ENCODE measurements at places on chromosomes 6 and 20. TPM values are rescaled to one million over a fixed set of nuclear protein-coding genes. Genes with fewer than 3 reads are reported as not detected.

Gene PPIL6
- 0.35 TPM for total RNA-seq

Gene MYLK2
- not detected for total RNA-seq

Gene CCDC170
- total RNA-seq, result not detected

Gene POPDC3
- not detected for total RNA-seq

Gene KIAA0408
- total RNA-seq, result 6.4 TPM

Gene C20orf96
- 2.8 TPM for total RNA-seq

Gene PAK5
- total RNA-seq, result not detected

DNA sequence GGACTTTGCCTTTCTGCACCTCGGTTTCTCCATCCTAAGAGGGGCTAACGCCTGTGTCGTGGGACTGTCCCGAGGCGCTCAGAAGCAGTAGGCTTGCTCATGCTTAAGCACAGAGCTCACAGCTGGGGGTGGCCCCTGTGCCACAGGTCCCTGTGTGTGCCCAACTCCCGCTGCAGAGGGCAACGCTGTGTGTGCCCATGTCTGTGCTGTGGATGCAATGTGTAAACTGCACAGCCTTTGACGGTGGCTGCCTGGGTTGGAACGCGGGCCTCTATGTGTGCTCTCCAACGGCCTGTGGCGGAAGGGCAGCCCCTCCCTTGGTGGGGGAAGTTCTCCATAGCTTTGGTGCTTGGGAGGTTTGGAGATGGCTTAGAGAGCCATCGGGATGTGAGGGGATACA lies 10.7 kb upstream of the GATA5 start:
- H3K4me3 ChIP-seq, result no peak overlapping the region
- no peak for DNase-seq
- H3K27me3 ChIP-seq, result peaks cover 93% of the 10 kb centered on the region
- H3K27ac ChIP-seq, result no peak overlapping the region
- H3K36me3 ChIP-seq, result no peaks in the 10 kb centered on the region

DNA sequence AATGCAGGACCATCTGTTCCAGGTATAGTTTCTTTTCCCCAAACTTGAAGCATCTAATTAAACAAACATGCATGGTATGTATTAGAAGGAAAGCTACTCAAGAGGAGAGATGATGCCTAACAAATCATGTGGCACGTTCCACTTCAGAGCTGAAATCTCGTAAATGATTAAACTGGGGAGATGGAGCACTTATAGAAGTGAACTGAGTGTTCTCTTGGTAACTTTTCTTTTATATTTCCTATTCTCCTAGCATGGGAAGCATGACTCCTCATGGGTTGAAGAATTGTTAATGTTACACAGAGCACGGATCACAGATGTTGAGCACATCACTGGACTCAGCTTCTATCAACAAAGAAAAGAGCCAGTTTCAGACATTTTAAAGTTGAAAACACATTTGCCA lies 61.1 kb downstream of the CCN2 start:
- no peaks in the 10 kb centered on the region for H3K4me1 ChIP-seq
- H3K4me3 ChIP-seq, result no peak overlapping the region
- H3K27ac ChIP-seq, result no peak overlapping the region
- H3K36me3 ChIP-seq, result no peaks in the 10 kb centered on the region
- H3K27me3 ChIP-seq, result peaks cover 3% of the 10 kb centered on the region

- no peak for DNase-seq
- peaks cover 5% of the 10 kb centered on the region for H3K27me3 ChIP-seq
- no peaks in the 10 kb centered on the region for H3K4me1 ChIP-seq
- no peak overlapping the region for H3K4me3 ChIP-seq
- no peak overlapping the region for H3K27ac ChIP-seq
- H3K36me3 ChIP-seq, result no peaks in the 10 kb centered on the region
Observed at GRCh38 chr20:48102931-48103660, 317.8 kb upstream of the SULF2 start.

- H3K27me3 ChIP-seq, result peaks cover 3% of the 10 kb centered on the region
- H3K27ac ChIP-seq, result no peak overlapping the region
- no peak for DNase-seq
Observed at GRCh38 chr6:90290811-90291420, 5.7 kb downstream of the BACH2 start.

GRCh38 chr6:422433-423054 lies 31.0 kb downstream of the IRF4 start:
- H3K4me1 ChIP-seq, result peaks cover 7% of the 10 kb centered on the region
- no peaks in the 10 kb centered on the region for H3K36me3 ChIP-seq
- DNase-seq, result no peak
- peaks cover 5% of the 10 kb centered on the region for H3K27me3 ChIP-seq

DNA sequence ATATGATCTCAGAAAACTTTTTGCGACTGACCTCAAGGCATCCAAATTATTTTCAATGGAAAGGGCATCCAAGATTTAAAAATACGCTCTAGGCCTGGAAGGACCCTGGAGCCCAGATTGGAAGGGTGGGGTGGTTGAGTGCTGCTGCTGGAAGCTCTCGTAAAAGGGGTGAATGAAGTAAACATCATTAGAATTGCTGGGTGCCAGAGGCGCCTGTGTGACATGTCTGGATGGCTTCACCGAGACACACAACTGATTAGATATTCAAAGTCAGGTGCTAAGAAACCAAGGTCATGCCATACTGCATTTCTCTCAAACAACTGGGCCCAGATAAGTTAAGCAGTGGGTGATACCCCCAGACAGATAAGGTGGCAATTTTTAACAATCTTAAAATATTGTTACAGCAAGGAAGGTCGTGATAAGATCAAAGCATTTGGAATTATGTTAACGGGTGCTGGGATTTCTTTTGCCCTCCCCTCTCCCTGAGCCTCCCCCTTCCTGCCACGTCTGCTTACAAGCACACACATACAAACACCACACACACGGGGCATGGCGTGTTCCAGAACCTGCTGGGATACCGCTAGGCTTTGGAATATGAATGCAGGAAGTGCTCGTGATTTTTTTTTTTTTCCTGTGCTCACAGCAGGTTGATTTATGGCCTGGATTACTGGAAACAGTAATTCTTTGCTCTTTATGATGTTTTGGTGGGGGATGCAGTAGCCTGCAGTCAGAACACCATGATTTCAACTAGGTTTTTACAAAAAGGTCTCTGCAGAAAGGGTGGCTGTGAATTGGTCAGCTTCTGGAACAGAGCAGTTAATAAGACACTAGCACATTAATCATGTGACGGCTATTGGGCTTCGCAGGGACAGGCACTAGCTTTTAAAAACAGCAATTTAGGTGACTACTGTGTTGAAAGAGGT lies 551.2 kb downstream of the QKI start:
- no peaks in the 10 kb centered on the region for H3K36me3 ChIP-seq
- H3K4me1 ChIP-seq, result no peaks in the 10 kb centered on the region
- H3K27ac ChIP-seq, result no peak overlapping the region
- H3K4me3 ChIP-seq, result no peak overlapping the region

GRCh38 chr20:46416421-46416820 lies 10.0 kb upstream of the ELMO2 start:
- H3K4me3 ChIP-seq, result no peak overlapping the region
- DNase-seq, result no peak
- H3K27ac ChIP-seq, result no peak overlapping the region
- no peaks in the 10 kb centered on the region for H3K36me3 ChIP-seq
- H3K4me1 ChIP-seq, result no peaks in the 10 kb centered on the region

DNA sequence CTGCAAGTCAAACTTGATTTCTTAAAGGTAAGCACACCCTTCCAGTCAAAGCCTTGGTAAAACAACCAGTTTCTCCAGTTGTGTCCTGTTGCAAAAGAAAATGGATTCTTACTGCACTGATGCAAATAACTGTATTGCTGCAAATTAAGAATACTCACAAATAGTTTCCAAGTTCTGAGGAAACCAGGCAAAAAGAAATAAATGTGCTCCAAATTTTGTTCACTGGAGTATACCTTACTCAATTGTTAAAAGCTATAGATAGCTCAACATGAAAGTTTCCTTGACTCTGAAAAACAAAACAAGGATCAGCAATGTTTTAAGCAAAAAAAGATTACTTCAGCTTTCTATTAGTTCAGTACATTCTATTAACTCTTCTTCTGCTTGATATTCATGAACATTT lies 75.2 kb downstream of the SLC16A10 start:
- no peak overlapping the region for H3K4me3 ChIP-seq
- peaks cover 2% of the 10 kb centered on the region for H3K4me1 ChIP-seq
- no peak for DNase-seq
- H3K27ac ChIP-seq, result no peak overlapping the region
- H3K36me3 ChIP-seq, result no peaks in the 10 kb centered on the region
- H3K27me3 ChIP-seq, result no peaks in the 10 kb centered on the region

DNA sequence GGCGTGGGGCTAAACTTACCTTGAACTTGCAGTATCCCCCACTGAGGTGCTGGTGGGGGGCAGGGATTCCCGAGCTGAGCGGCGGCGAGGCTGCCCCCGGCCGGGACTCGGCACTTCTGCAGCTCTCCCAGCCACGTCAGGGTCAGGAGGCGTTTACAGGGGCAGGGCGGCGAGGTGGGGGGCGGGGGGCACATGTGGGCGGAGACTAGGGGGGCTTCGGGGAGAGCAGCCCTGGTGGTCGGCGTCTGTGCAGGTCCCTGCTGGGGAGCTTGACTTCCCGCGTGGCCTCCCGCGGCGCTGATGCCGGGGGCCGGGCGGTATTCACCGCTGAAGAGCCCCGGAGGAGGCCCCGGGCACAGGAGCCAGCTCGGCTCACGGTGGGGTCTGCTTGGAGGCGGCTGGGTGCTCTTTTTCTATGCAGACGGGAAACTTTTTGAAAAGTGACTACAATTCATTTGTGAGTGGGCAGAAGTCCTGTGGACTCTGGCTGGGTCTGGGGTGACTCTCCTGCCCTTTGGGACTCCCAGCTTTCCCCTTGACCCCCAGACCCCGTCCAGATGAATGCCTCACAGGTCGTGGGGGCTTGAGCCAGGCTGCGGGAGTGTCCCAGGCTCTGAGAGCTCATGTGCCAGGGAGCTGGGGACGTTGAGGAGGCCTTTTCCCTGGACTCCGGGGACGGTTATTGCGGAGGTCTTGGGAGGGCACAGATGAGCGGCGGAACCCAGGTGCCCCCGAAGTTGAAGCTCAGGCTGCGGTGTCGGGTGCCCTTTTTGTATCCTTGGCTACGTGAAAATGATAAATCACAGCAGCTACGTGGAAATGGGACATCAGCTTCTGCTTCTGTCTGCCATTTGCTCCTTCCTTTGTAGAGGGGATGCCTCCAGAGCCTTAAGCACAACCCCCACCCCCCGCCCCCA lies 75.9 kb upstream of the GATA5 start:
- H3K4me3 ChIP-seq, result peak overlapping the region; percentile 23
- no peak for DNase-seq
- no peak overlapping the region for H3K27ac ChIP-seq
- no peaks in the 10 kb centered on the region for H3K36me3 ChIP-seq
- H3K4me1 ChIP-seq, result peaks cover 2% of the 10 kb centered on the region

DNA sequence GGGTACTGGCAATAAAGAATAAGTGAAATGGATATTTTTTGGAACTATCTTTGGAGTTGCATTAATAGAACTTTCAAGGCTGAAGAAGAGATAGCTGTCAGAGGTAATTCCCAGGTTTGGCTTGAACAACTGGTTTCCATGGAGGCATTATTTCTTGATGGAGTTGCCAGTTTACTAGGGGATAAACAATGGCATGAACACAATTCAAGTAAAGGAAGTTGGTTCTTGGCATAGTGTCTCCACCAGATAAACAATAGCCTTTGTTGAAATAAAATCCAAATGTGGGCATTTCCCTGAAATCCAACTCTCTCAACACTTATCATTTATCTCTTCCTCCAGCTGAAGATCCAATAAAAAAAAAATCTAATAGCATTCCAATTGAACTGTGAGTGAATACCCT lies 454.9 kb downstream of the C6orf118 start:
- no peak overlapping the region for H3K4me3 ChIP-seq
- H3K36me3 ChIP-seq, result no peaks in the 10 kb centered on the region
- no peaks in the 10 kb centered on the region for H3K27me3 ChIP-seq
- no peaks in the 10 kb centered on the region for H3K4me1 ChIP-seq

DNA sequence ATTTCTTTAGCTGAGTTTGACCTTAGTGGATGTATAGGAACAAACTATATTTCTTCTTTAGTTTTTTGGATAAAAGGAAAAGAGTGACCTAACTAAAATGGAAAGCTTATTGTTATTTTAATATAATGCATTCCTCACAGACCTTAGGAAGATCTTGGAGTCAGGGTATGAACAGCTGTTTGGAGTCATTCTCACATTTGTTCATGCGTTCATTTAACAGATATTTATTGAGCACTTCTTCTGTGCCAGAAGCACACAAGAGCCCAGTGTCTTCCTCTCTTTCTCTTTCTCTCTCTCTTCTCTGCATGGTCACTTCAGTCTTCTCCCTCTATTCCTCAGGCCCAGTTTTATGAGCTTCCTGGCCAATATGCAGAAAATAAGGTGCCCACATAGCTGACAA lies 744.0 kb upstream of the MAP3K7 start:
- no peak overlapping the region for H3K4me3 ChIP-seq
- no peaks in the 10 kb centered on the region for H3K36me3 ChIP-seq
- H3K4me1 ChIP-seq, result no peaks in the 10 kb centered on the region
- H3K27ac ChIP-seq, result no peak overlapping the region

DNA sequence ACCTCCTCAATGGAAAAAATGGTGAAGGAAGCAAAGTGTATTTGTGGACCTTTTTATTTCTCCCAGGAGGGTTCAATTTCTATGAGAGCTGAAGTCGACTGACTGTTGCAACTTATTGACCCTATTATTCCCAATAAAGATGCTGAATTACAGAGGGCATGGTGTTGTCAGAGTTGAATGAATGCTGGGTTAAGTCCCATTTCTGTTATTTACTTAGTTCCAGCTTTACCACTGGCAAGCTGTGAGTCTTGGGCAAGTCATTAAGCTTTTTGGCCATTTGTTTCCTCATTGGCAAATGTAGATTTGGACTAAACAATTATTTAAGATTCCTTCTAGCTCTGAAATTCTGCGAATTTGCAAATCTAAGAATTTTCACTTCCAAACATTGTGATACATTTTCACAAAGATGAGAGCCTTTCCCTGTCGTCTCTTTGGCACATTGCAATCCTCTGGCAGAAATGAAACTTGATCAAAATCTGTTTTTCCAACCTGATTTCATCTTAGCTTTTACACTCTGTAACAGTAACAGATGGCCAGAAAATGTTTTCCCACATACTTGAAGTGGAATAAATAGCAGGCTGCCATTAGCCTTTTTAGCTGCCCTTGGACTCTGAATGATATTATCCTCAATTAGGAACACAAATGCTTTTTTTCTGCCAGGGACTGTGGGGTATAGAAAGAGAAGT lies 21.3 kb downstream of the BLTP3A start:
- H3K36me3 ChIP-seq, result no peaks in the 10 kb centered on the region
- no peak for DNase-seq
- H3K4me1 ChIP-seq, result no peaks in the 10 kb centered on the region
- H3K27ac ChIP-seq, result no peak overlapping the region
- H3K27me3 ChIP-seq, result no peaks in the 10 kb centered on the region

Data from T-cell (primary cell).